Left forelimb (tissue), 1 donor: ENCODE measurements at places on chromosomes 5 and 9.

GRCh38 chr5:103120607-103121200 is 603 bp downstream of the PPIP5K2 start:
- DNase-seq, result peak; percentile 65

DNA sequence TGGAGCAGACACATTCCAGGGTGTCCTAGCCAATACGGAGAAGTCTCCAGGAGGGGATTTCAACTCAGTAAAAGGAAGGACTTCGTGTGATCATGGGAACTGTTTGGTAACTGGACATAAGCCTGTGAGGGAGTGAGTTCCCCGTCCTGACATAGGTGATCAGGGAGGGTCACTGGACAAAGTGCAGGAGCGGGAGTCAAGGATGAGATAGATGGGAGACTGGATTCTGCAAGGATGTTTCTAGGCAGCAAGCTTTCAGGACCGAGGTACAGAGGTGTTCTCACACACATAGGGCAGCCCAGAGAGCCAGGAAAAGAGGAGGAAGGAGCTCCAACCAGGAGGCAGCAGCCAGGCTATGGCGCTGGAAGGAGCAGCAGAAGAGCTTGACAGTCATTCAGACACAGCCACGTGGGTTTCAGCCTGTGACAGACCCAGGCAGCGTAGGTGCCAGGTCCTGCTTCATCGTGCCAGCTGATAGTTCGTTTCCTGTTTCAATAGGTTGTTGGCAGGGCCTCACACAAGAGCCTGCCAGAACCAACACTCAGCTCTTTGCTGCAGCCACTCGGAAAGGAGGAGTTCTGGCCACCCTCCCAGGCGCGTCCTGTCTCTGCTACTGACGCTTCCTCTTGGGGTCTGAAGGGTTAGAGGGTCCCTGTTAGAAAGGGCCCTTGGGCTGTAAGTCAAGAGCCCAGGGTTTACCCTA is 84.1 kb downstream of the AMBP start:
- peak; percentile 74 for DNase-seq

- DNase-seq, result no peak
These were observed 1.0 kb upstream of the TSLP start for GRCh38 chr5:111070272-111071134.

GRCh38 chr9:78985084-78985738 is 586.6 kb upstream of the TLE4 start:
- DNase-seq, result no peak
